Upper lobe of right lung (tissue), 1 donor: ENCODE measurements at places on chromosomes 11 and 22. TPM values are rescaled to one million over a fixed set of nuclear protein-coding genes. Genes with fewer than 3 reads are reported as not detected.

Gene SRRD
- 14.6 TPM for total RNA-seq

- peak overlapping the region; percentile 25 for H3K4me3 ChIP-seq
- H3K27me3 ChIP-seq: no peaks in the 10 kb centered on the region
- peak; percentile 64 for DNase-seq
These were observed 63.6 kb upstream of the PPARA start for GRCh38 chr22:46086577-46087335.

DNA sequence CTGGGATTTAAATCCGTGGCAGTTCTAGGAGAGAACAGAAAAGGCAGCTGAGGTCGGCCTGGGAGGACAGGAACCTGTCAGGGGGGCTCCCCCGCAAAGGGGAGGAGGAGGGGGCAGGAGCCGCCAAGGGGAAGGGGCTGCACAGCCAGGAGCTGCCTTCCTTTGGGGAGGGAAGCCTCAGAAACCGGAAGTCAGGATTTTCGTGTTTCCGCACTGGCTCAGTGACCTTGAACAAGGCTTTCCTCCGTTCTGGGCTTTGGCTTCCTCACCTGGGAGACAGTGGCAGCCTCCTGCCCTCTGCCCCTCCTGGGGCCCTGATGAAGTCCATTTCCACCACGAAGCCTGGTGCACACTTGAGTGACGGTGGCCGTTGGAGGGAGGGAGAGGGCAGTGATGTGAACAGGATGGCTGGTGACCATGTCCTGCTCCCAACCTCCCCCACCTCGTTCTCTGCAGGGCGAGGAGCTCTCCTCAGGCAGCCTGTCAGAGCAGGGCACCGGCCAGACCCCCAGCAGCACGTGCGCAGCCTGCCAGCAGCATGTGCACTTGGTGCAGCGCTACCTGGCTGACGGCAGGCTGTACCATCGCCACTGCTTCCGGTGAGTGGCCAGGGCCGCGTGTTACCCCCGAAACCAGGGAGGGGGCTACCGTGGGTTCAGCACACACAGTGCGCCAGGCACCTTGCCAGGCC lies 12.6 kb downstream of the MICALL1 start:
- no peak overlapping the region for H3K27ac ChIP-seq
- no peaks in the 10 kb centered on the region for H3K27me3 ChIP-seq
- no peaks in the 10 kb centered on the region for H3K4me1 ChIP-seq
- H3K4me3 ChIP-seq: no peak overlapping the region
- no peak for DNase-seq

DNA sequence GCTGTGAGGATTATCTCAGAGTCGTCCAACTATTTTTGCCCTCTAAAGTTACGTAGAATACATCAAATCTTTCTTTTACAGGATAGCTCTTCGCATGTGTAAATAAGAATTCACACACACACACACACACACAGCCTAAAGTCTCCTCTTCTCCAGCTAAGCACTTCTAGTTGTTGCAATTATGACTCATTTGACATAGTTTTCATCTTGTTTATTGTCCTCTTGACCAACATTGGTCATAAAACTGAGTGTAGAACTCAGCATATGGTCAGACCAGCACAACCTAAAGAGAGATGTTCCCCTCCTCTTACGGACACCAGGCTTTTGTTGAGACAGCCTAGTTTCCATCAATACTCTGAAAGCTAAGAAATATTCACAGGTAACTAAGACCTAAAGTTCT lies 234.2 kb downstream of the BLID start:
- H3K27ac ChIP-seq: no peak overlapping the region
- DNase-seq: no peak
- H3K36me3 ChIP-seq: no peaks in the 10 kb centered on the region
- no peaks in the 10 kb centered on the region for H3K27me3 ChIP-seq

DNA sequence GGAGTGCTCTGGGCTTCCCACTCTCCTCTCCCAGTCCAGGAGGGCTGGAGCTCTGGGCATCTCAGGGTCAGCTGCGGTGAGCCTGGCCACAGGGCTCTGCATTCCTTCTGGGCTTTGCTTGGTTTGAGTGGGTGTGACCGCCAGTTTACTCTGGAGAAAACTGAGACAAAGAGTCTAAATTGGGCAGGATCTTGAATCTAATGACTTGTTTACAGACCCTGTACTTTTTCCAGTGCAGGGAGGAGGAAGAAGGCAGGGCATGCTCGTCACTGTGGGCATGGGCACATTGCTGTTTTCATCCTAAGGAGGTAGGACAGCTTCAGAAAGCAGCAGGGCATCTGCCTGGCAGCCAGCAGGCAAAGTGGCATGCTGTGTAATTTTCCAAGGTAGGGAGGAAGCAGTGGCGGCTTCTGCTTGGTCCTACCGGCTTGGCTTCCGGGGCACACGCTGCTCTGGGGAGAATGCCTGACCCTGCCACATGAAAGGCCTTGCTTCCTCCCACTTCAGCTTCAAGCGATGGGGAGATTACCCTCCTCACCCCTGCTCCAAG lies 22.9 kb downstream of the FLI1 start:
- no peak overlapping the region for H3K4me3 ChIP-seq
- no peaks in the 10 kb centered on the region for H3K36me3 ChIP-seq
- DNase-seq: no peak
- H3K4me1 ChIP-seq: peaks cover 88% of the 10 kb centered on the region
- no peaks in the 10 kb centered on the region for H3K27me3 ChIP-seq
- H3K27ac ChIP-seq: peak overlapping the region; percentile 82

DNA sequence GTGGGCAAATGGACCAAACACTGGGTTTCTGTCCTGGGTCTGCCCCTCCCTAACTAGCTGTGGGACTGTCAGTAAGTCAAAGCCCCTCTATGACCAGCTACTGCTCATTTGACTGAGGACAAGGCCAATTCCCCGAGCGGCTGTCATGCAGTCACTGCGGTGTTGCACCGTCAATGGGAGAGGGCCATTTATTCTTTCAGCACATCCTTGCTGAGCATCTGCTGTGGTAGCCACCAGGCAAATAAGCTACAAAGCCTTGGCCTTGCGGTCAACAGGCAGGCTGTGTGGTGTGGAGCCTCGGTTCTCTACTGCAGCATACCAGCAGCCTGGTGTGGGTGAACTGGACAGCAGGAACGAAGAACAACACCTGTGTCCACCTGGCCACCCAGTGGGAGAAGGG lies 25.8 kb upstream of the SERPIND1 start:
- H3K4me1 ChIP-seq: peaks cover 25% of the 10 kb centered on the region
- no peak overlapping the region for H3K4me3 ChIP-seq
- DNase-seq: no peak
- H3K36me3 ChIP-seq: peaks cover 79% of the 10 kb centered on the region
- no peaks in the 10 kb centered on the region for H3K27me3 ChIP-seq

Gene ASPHD2
- 1.2 TPM for total RNA-seq

GRCh38 chr11:12754021-12754420 lies 79.8 kb downstream of the TEAD1 start:
- no peaks in the 10 kb centered on the region for H3K27me3 ChIP-seq
- no peak overlapping the region for H3K27ac ChIP-seq
- DNase-seq: no peak
- no peak overlapping the region for H3K4me3 ChIP-seq
- H3K4me1 ChIP-seq: peaks cover 8% of the 10 kb centered on the region

DNA sequence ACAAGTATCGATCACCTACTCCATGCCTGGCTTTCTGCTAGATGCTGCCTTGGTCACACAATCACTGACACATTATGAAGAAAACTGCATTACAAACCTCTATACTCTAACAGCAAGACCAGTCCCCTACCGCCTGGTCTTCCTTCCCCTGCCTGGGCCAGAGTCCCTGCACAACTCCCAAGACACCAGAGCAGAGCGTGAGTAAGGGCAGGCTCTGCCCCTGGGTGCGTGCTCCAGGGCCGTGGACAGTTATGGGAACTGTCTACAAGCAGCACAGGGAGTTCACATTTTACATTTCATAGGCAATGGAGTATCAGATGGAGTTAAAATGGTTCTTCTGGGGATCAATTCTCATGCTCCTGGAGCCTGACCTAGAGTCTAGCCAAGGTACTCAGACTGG lies 6.5 kb downstream of the FZD4 start:
- DNase-seq: no peak
- H3K27ac ChIP-seq: no peak overlapping the region
- H3K4me3 ChIP-seq: peak overlapping the region; percentile 82
- H3K36me3 ChIP-seq: peaks cover 15% of the 10 kb centered on the region
- H3K4me1 ChIP-seq: peaks cover 49% of the 10 kb centered on the region

Gene ANGPTL5
- total RNA-seq: 0.23 TPM

- DNase-seq: no peak
- H3K27me3 ChIP-seq: no peaks in the 10 kb centered on the region
- no peak overlapping the region for H3K4me3 ChIP-seq
- H3K4me1 ChIP-seq: peaks cover 25% of the 10 kb centered on the region
These were observed 15.6 kb upstream of the INCENP start for GRCh38 chr11:62108017-62108750.

Gene TTC36
- 1.9 TPM for total RNA-seq

DNA sequence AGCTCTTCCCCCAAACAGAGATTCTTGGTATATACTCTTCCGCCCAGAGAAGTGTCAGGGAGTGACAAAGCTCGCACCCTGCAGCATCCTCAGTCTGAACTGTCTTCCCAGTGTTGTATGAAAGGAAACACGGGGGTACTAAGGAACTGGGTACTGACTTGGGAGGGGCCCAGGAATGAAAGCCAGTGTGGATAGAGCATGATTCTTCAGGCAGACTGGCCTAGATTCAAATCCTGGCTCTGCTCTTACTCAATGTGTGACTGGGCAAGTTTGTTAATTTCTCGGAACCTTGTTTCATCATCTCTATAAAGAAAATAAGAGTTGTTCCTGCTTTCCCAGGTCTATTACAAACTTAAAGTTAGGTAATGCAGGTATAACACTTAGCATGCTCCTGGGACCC lies 266.0 kb upstream of the NARS2 start:
- peak overlapping the region; percentile 2 for H3K27ac ChIP-seq
- no peaks in the 10 kb centered on the region for H3K36me3 ChIP-seq
- H3K4me1 ChIP-seq: peaks cover 10% of the 10 kb centered on the region
- no peak overlapping the region for H3K4me3 ChIP-seq

GRCh38 chr11:74025467-74026166 lies 16.7 kb upstream of the UCP3 start:
- H3K4me1 ChIP-seq: peaks cover 15% of the 10 kb centered on the region
- no peak for DNase-seq
- no peaks in the 10 kb centered on the region for H3K27me3 ChIP-seq
- H3K36me3 ChIP-seq: no peaks in the 10 kb centered on the region
- no peak overlapping the region for H3K4me3 ChIP-seq
- no peak overlapping the region for H3K27ac ChIP-seq

Gene MAPK11
- 26.1 TPM for total RNA-seq

DNA sequence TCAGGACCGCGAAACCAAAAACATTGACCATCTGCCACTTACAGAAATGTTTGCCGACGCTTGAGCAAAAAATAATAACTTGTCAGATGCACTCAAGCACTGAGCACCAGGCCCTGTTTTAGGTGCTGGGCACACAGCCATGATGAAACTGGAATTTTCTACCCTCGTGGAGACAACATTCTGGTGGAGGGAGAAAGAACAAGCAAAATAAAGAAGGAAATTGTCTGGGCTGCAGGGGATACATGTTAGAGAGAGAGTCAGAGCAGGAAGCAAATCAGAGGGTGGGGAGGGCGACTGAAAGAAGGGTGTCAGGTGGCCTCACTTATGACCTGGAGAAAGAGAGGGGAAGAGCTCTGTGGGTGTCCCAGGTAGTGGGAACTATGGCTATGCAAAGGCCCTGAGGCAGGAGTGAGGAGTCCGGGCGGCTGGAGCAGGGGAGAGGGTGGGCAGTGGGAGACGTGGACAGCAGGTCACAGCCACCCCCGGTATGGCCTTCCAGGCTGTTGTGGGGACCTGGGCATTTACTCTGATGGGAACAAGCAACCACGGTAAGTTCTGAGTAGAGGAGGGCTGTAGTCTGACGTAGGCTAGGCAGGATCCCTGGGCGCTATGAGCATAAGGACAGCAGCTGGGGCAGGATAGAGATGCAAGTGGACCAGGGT lies 78.8 kb downstream of the MYEOV start:
- H3K27ac ChIP-seq: no peak overlapping the region
- H3K36me3 ChIP-seq: no peaks in the 10 kb centered on the region
- H3K4me3 ChIP-seq: no peak overlapping the region

GRCh38 chr11:120643284-120643683 lies 131.7 kb downstream of the GRIK4 start:
- H3K4me1 ChIP-seq: no peaks in the 10 kb centered on the region
- peaks cover 4% of the 10 kb centered on the region for H3K27me3 ChIP-seq
- peak; percentile 45 for DNase-seq
- H3K27ac ChIP-seq: no peak overlapping the region

Gene RIMBP3B
- total RNA-seq: 0.09 TPM

Gene PRCP
- total RNA-seq: 91.3 TPM

Gene HEPHL1
- total RNA-seq: not detected

Gene TRIM6
- total RNA-seq: 2.4 TPM

DNA sequence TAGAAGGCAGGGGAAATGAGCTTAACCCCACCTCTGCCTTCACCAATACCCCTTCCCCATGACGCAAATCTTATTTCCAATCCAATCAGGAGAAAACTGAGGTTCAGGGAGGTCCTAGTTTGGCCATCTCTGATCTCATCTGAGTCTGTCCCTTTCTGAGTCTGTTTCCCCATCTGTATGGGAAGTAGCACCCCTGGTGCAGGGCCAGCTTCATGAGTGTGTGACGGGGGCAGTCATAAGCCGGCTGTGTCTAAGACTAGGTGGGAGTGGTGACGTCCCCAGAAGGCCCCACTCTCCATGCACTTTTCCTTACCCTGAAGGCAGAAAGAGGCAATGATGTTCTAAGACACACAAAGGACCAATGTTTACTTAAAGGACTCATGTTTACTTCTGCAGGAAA lies 72.3 kb downstream of the MN1 start:
- H3K36me3 ChIP-seq: no peaks in the 10 kb centered on the region
- no peak overlapping the region for H3K4me3 ChIP-seq
- peaks cover 12% of the 10 kb centered on the region for H3K4me1 ChIP-seq
- H3K27me3 ChIP-seq: no peaks in the 10 kb centered on the region

DNA sequence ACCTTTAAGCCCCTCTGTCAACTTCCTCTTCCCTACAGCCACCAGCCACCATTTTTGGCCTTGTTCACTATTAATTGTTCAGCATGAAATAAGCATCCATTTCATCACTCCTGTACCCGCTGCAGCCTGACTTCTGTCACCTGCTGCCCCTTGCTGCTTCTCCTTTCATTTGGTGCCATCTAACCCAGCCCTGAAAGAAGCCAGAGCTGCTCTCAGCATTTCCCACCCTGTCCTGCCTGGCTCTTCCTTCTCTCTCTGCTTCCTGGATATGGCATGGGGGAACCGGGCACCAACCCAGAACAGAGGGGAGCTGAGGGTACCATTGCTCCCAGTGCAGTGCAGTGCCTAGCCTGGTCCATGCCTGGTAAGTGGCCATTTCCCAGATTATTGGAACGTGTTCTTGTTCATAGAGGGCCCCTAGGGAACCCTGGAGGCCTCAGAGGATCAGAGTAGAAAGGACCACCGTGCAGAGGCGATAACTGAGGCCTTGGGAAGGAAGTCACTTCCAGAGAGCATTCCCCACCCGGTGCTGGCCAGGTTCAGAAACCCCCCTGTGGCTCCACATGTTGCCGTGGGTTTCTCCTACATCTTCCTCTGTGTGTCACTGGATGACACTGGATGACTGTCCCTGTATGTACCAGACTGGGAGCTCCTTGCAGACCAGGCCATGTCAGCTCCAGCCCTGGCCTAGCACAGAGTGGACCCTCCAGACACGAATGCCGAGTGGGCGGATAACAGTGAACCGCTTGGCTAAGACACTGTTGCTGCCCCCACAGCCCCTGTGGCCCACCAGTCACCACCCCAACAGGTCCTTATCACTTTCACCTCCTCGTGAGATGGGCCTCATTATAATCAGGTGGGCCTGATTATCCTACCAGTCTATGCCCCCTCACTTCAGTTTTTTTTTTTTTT lies 4.7 kb downstream of the YDJC start:
- H3K4me3 ChIP-seq: no peak overlapping the region
- no peaks in the 10 kb centered on the region for H3K27me3 ChIP-seq
- H3K27ac ChIP-seq: no peak overlapping the region
- no peak for DNase-seq
- H3K36me3 ChIP-seq: peaks cover 10% of the 10 kb centered on the region
